ENCODE measurements at places on chromosomes 2 and 18.
A peak's percentile ranks its signal among the peaks of the same experiment; 100 is the strongest.

- no peaks in the 10 kb centered on the region for H3K4me1 ChIP-seq
- H3K27me3 ChIP-seq, result peaks cover 6% of the 10 kb centered on the region
- no peak overlapping the region for H3K4me3 ChIP-seq
- DNase-seq, result no peak
- no peak overlapping the region for H3K27ac ChIP-seq
These were observed 34.8 kb downstream of the MYO3B start for GRCh38 chr2:170212625-170213280.

DNA sequence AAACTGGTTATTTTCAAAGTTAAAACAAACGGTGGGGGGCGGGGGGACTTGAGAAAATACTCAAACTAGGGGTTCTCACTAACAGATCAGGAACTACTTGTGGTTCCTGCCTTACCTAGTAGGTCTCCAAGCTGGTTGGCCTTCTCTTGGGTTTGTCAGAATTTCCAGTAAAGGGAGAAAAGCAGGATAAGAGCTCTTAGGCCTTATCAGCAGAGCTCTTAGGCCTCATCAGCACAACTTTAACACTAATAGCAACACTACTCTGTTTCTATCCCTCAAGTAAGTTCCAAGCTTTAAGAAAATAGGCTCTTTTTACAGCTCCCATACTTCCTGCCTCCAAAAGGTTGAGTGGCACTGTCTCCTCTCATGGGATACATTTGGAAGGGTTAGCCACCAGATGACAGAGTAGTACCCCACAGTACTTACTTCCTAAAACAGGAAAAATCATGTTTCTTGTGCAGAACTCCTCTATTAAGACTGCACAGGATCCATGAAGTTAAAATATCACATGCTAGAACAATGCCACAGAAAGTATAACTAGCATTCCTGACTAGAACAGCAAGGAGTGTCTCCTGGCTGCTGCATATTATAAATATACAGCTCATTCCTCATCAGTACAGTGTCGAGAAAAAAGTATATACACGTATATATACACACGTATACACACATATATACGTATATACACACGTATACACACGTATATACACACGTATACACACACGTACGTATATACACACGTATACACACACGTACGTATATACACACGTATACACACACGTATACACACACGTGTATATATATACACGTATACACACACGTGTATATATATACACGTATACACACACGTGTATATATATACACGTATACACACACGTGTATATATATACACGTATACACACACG, 6.1 kb downstream of the FBXO11 start:
- no peak for DNase-seq
- H3K27me3 ChIP-seq, result no peaks in the 10 kb centered on the region
- peaks cover 40% of the 10 kb centered on the region for H3K4me1 ChIP-seq
- peaks cover 15% of the 10 kb centered on the region for H3K36me3 ChIP-seq
- 0 out of 2 replicates have a peak overlapping the region, but pooled peaks have one; percentile 9 for H3K27ac ChIP-seq
- no peak overlapping the region for H3K4me3 ChIP-seq

DNA sequence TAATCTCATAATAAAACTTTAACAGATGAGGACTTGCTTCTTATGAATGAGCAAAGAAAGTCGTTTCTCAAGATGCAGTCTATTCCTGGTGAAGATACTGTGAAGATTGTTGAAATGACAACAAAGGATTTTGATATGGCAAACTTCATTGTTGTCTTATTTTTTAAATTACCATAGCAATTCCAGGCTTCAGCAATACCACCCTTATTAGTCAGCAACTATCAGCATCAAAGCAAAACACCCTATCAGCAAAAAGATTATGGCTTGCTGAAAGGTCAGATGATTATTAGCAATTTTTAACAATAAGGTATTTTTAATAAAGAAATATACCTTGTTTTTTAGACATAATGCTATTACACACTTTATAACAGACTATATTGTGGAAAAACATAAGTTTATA, 88.3 kb downstream of the COL5A2 start:
- no peaks in the 10 kb centered on the region for H3K27me3 ChIP-seq
- DNase-seq, result no peak
- no peaks in the 10 kb centered on the region for H3K36me3 ChIP-seq
- 0 out of 2 replicates have a peak, but pooled peaks cover 7% of the 10 kb centered on the region for H3K4me1 ChIP-seq

DNA sequence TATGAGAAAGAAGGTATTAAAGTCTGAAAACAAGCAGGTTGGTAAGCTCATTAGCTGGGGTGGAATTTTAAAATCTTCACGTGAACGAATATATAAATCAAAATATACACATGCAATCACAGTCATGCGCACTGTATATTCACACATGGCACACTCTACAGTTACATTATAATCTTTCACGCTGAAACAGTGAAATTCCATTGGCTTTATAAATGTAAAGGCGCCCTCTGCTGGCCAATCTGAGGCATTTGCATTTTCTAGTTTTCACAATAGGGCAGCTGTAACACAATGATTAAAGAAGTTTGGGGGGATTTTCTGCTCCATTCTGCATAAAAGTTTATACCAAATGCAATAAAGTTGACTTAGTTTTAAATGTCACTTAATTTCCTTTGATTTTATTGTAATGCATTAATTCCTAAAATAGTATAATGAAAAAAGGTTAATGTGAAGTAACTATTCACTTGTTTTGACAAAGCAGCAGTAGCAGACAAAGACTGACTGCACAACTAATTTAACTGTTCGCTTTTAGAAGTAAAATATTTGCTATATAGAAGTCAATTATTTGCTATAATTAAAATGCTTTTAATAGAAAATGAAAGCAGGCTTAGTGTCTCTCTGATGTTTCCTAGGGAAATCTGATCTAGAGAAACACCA, 17.2 kb downstream of the IFIH1 start:
- no peaks in the 10 kb centered on the region for H3K4me1 ChIP-seq
- no peak overlapping the region for H3K4me3 ChIP-seq
- no peak overlapping the region for H3K27ac ChIP-seq
- H3K27me3 ChIP-seq, result no peaks in the 10 kb centered on the region
- DNase-seq, result peak; percentile 45
